NCI-H1694 (cell line): ENCODE measurements at places on chromosomes 16 and 17.

GRCh38 chr17:3512505-3513171 lies 36.8 kb downstream of the ASPA start:
- no peak for DNase-seq

DNA sequence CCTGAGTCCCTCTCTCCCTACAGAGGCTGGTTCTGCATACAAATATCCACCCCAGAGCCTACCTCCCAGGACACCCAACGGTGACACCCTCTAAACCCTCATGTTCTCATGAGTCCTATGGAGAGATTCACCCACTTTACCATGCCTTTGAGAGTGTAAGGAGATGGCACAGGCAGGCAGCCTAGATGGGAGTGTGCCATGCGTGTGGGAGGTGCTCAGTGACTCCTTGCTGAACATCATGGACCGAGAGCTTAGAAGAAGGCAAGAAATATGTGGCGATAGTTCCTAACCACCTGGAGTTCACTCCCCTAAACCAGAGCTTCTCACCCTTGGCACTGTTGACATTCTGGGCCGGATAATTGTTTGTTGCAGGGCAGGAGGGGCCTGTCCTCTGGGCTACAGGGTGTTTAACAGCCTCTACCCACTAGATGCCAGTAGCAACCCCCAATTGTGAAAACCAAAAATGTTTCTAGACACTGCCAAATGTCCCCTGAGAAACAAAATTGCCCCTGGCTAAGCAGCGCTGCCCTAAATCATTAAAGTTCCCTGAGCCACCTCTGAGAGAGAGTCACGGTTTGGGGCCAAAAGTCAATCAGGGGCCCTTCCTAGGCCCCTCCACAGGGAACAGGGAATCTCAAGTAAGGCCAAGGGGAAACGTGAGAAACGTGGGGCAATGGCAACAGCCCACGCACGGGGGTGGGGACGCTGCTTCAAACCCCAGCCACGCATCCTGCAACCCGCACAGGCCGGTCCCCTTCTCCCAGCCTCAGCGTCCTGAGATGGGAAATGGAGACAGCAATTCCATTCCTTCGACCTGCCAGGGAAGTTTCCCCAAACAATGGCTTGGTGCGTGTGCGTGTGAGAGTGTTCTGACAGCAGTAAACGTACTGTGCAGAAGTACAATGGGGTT lies 66.8 kb downstream of the C16orf78 start:
- DNase-seq = peak; percentile 69

GRCh38 chr16:52383640-52384292 lies 163.2 kb downstream of the TOX3 start:
- DNase-seq = no peak

- no peak for DNase-seq
Observed at GRCh38 chr17:74130276-74130675, 73.2 kb upstream of the RPL38 start.

- DNase-seq = peak; percentile 16
Observed at GRCh38 chr17:8382052-8382879, 727 bp downstream of the RPL26 start.

GRCh38 chr17:77378318-77379064 lies 237.7 kb downstream of the SEC14L1 start:
- DNase-seq = no peak

DNA sequence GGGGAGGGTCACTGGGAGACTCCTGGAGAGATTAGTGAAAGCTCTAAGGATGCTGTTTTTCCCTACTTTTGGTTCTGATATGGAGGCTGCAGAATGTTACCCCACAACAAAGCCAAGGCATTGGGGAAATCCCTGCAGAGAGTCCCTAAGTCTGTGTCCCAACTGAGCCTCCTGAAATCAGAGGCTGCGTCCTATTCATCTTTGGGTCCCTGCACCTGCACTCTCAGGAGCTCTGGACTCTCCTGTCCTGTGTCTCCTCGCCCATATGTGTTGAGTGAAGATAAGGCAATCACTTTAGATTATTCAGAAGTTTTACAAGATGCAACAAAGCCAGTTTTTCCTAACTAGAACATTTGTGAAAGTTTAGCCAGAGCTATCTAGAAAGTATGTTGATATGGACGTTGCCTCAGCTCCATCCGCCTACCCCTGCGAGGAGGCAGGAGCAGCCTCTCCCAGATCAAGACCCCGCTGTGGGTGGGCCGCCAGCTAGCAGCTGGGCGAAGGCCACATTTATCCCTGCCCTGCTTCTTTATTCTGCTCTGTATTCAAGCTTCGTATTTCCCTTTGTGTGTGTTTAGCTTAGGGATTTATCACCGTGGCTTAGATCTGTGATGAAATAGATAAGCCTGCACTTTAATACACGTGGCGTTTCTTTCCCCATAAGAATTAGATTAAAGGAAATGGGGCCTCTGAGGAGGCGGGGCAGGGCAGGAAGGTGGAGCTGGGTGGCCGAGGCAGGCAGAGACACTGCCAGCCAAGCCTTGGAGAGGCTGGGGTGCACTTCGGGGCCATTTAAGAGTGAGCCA lies 37.4 kb downstream of the SHISA6 start:
- DNase-seq = no peak

DNA sequence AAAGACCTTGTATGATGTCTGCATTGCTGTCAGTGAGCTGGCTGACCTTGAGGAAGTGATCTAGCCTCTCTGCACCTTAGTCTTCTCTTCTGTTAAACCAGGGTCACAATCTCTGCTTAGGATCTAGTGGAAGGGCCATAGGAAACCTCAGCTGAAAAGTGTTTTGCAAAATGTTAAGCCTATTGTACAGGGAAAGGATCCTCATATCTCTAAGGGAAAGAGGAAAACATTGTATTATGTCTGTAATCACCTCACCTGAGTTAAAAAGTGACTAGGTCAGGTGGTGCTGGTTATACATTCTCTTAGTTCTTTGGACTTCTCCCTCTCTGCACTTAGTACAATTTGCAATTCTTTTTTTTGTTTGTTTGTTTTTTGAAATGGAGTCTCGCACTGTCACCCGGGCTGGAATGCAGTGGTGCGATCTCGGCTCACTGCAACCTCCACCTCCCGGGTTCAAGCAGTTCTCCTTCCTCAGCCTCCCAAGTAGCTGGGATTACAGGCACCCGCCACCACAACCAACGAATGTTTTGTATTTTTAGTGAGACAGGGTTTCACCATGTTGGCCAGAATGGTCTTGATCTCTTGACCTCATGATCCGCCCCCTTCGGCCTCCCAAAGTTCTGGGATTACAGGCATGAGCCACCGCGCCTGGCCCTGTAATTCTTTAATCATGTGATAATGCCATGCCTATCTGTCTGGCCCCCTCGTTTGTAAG lies 2.0 kb upstream of the SEPHS2 start:
- DNase-seq = no peak

DNA sequence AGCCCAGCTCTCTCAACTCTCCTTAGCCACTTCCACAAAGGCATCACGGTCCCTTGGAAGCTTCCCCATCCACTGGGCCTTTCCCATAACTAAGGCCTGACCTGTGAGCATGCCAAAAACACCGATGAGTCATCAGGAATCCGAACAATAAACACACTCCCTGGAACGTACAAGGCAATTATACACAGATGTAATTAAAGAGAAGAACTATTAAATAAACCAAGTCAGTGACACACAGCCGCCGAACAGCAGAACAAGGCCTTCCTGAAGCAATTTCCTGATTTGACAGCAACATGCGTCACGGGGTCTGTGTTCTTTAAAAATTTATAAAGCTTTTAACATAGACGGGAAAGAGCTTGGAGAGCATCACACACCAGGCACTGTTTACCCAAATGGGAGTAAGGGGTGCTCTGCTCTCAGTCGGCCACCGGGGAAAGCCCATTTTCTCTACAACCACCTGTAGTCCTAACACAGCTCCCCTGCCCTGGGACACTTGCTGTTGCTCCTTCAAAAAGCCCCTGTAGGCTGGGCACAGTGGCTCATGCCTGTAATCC lies 29.4 kb downstream of the COG7 start:
- DNase-seq = peak; percentile 58

DNA sequence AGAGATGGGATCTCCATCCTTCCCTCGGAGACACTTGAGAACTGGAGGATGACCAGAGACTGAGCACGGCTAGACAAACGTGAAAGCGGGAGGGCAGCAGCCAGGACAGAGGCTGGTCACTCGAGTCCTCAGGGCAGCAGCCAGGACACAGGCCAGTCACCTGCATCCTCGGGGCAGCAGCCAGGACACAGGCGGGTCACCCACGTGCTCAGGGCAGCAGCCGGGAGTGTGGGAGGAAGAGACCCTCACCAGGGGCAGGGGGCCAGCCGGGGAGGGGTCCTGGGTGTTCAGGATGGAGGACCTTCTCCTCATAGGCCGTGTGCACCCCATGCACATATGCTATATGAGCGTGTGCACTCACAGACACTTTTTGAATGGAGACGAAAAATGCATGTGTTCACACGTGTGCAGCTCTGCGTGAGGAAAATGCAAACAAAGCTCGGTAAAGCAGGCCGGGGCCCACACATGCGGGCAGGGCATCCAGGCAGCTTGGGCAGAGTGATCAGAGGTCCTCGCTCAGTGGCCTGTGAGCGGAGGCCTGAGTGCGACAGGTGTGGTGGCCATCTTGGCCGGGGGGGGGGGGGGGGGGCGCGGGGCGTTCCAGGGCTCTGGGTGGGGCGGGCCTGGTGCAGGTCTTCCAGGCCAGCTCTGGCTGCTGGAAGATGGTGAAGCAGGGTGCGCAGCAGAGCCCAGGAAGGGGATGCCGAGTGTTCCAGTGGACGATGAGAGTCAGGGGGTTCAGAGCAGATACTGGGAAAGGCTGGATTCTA lies 26.7 kb downstream of the ZNF469 start:
- DNase-seq = no peak

- DNase-seq = no peak
Observed at GRCh38 chr17:77295241-77295853, 154.6 kb downstream of the SEC14L1 start.

DNA sequence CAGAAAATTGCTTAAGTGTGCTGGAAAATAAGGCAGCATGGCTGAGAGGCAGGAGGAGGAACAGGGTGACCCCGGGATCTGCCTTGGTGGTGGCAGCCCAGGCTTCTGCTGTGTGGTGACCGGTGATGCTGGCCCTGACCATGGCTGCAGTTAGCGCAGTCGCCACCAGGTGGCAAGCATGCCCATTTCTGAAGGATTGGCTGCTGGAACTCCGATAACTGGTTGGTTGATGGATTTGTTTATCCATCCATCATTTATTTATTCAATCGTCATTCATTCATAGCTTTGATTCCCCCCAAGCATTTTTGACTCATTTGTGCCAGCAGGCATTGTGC lies 29.1 kb upstream of the ITGA3 start:
- peak; percentile 61 for DNase-seq

DNA sequence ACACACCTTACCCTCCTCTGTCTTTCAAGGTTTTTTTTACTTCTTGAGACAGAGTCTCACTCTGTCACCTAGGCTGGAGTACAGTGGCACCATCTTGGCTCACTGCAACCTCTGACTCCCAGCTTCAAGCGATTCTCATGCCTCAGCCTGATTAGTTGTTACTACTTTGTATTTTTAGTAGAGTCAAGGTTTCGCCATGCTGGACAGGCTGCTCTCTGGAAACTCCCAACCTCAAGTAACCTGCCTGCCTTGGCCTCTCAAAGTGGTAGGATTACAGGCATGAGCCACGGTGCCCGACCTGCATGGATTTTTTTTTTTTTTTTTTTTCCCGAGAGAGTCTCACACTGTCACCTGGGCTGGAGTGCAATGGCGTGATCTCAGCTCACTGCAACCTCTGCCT lies 273.2 kb downstream of the RBFOX1 start:
- no peak for DNase-seq

- DNase-seq = peak; percentile 67
Observed at GRCh38 chr16:50323335-50324011, 45.3 kb downstream of the BRD7 start.

DNA sequence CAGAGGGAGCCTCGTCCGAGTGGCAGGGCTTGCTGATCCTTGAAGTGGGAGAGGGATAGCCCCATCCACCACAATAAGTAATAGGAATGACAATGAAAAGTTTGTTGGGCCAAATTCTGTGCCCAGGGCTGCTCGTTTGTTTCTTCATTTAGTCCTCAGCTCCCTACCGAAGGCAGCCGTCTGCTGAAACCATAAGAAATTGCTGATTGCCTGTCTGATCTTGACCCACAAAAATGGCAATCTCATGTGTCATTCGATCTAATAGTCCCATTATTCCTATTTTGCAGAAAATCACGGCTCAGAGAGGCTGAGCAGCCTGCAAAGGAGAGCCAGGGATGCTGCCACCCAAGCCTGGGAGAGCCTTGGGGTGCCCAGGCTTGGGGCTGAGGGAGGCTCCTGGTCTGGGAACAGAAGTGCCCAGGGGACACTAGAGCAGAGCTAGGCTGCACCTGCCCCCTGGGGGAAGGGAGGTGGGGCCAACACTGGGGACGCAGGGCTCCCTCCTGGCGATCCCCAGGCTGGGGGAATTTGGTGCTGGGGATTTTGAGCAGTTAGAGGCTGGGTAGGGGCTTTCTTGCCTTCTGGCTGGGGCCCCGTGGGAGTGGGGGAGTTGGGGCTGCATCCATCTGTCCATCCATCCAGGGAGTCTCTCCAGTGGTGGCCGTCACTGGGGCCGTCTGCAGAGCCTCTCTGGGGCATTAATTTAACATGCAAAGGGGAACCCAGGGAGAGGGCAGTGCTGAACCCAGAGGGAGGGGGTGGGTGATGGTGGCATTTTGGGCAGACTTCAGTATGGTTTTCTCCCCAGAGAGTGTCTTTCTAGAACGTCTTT lies 53.5 kb downstream of the SOCS1 start:
- DNase-seq = no peak

- DNase-seq = peak; percentile 69
Observed at GRCh38 chr16:84643180-84643583, 5.1 kb upstream of the KLHL36 start.

GRCh38 chr16:81740169-81740568 lies 38.9 kb upstream of the PLCG2 start:
- DNase-seq = no peak

GRCh38 chr16:67148656-67149275 lies 2.0 kb downstream of the B3GNT9 start:
- no peak for DNase-seq

DNA sequence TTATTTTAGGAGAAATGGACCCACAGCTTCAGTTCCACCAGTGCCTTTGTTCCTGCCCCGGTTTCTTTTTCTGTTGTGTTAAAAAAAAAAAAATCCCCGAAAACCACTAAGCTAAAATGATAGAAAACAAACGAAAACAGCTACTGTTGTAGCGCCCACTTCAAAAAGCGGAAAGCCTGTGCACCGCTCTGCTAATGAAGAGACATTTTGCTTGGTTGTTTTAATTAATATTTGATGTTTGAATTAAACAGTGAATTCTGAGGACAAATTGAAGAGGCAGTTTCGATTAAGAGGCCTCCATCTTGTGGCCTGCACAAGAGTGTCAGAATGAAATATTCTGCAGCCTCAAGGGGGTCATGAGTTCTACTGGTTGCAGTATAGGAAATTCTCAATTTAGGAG lies 186.7 kb downstream of the RPTOR start:
- DNase-seq = no peak

DNA sequence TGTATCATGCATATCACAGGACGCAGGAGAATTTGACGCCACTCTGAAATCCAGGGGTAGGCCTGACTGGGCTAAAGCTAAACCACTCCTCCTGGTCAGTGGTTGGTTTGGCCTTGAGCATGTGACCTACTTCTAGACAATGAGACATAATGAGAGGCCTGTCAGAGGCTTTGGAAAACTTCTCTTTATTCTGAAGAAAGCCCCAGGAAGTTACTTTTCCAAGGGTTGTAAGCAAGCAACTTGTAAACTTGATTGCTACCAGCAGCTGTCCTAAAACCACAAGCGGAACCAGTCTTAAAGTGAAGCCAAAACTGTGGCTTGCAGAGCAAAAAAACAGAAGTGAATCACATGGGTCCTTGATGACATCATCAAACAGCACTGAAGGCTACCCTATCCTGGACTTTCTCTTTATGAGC lies 138.2 kb upstream of the COX10 start:
- no peak for DNase-seq
